ENCODE measurements at places on chromosomes 5 and 9.
A peak's percentile ranks its signal among the peaks of the same experiment; 100 is the strongest.

- no peak for DNase-seq
Measured at GRCh38 chr9:105216440-105217178, 27.8 kb upstream of the SLC44A1 start.

DNA sequence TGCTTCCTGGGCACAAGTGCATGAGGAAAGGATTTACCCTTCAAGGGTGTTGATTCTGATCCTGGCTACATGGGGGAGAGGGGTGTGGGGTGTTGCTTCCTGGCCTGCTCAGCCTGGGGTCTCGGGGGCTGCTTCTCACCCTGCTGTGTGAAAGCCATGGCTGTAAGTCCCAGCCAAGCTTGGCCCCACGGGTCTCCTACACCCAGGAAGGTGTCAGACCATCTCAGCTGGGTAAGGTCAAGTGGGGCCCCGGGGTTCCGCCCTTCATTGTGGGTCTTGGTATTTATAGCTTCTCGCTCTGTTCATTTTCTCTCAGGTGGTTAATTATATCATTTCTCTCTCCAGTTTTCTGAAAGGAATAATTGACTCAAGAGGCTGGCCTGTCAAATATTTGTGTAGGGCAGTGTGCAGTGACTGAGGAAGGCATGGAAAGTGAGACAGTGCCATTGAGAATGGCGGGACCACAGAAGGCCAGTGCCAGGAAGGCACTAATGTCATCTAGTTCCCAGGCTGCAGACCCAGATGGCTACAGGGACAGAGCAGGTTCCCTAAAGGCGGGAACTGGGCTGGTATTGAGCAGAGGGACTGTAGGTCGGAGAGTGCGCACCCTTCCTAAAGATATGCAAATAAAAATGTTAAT lies 126.0 kb downstream of the FOXD1 start:
- DNase-seq = peak; percentile 66

- peak; percentile 29 for DNase-seq
Measured at GRCh38 chr5:150763023-150763769, 4.4 kb upstream of the DCTN4 start.

- DNase-seq = no peak
Measured at GRCh38 chr5:55969956-55970355, 24.8 kb downstream of the IL6ST start.

DNA sequence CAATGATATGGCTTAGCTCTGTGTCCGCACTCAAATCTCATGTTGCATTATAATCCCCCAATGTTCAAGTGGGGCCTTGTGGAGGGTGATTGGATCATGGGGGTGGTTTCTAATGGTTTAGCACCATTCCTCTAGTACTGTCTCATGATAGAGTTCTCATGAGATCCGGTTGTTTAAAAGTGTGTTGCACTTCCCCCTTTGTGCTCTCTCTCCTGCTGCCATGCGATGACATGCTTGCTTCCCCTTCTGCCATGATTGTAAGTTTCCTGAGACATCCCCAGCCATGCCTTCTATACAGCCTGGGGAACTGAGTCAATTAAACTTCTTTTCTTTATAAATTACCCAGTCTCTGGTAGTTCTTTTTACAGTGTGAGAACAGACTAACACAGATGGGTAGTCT lies 427.1 kb downstream of the CHSY3 start:
- no peak for DNase-seq

DNA sequence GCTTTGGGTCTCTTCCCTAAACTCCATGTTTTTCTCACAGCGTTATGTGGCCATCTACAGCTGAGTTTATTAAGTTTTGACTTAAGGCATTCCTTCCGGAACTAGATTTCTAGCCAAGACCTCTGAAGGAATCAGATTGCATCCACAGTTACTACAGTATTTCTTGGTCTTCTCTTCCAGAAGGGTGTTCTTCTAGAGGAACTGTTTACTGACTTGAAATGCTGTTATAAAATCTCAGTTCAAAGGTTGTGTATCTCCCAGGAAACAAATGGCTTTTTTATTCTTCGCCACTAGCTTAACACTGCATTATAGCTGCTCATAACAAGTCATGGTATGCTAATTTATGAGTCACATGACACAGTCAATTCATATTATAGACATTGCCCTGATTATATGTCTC lies 55.3 kb upstream of the RAD23B start:
- no peak for DNase-seq

GRCh38 chr9:15115702-15116101 lies 191.3 kb downstream of the TTC39B start:
- DNase-seq = no peak

- no peak for DNase-seq
Measured at GRCh38 chr5:57753446-57753845, 270.8 kb upstream of the ACTBL2 start.

- no peak for DNase-seq
Measured at GRCh38 chr9:124008303-124008693, 3.3 kb upstream of the LHX2 start.

GRCh38 chr5:91532779-91533178 lies 149.7 kb upstream of the ARRDC3 start:
- no peak for DNase-seq

DNA sequence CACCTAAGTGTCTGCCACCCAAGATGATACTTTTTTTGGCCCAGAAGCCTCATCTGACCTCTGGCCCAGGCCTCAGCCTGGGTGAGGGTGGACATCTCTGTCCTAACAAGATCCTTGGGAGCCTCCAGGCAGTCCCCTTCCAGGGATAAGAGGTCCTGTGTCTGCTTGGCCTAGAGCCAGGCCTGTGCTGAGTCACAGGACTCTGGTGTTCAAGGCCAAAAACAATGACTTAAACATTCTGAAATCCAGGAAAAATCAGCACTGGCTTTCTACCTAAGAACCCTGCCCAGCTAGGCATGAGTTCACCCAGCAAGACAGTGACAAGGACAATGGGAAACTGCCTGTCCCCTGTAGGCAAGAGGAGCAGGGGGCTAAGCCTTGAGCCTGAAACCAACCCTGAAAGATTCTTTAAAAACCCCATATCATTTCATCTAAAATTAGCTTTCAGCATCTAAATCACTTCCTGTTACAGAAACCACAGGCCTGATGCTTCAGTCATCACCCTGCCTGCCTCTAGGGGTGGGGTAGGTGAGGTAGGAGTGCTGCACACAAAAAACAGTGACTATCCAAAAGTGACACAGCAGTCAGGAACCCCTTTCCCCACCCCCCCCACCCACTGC lies 29.9 kb downstream of the CSF2 start:
- no peak for DNase-seq

DNA sequence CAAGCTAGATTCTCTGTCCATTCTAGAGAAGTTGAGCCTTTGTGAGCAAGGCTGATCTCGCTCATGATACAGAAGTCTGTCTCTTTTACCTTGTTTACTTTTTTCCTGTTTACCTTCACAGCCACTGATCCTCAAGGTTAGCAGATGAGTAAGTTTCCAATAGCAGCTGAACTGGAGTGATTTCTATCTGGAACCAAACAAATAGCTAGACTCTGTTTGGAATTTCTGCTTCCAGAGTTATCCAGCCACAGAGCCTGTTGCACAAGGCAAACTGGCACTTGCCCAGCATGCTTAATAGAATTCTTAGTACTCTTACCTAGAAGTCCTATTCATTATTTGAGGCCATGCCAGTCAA lies 12.8 kb upstream of the PANK3 start:
- DNase-seq = no peak

- DNase-seq = no peak
Measured at GRCh38 chr5:72511774-72512592, 4.8 kb upstream of the ZNF366 start.
